ENCODE measurements at places on chromosomes 1 and 21. TPM values are rescaled to one million over a fixed set of nuclear protein-coding genes. Genes with fewer than 3 reads are reported as not detected.

FAM151A gene
- not detected for total RNA-seq

DNA sequence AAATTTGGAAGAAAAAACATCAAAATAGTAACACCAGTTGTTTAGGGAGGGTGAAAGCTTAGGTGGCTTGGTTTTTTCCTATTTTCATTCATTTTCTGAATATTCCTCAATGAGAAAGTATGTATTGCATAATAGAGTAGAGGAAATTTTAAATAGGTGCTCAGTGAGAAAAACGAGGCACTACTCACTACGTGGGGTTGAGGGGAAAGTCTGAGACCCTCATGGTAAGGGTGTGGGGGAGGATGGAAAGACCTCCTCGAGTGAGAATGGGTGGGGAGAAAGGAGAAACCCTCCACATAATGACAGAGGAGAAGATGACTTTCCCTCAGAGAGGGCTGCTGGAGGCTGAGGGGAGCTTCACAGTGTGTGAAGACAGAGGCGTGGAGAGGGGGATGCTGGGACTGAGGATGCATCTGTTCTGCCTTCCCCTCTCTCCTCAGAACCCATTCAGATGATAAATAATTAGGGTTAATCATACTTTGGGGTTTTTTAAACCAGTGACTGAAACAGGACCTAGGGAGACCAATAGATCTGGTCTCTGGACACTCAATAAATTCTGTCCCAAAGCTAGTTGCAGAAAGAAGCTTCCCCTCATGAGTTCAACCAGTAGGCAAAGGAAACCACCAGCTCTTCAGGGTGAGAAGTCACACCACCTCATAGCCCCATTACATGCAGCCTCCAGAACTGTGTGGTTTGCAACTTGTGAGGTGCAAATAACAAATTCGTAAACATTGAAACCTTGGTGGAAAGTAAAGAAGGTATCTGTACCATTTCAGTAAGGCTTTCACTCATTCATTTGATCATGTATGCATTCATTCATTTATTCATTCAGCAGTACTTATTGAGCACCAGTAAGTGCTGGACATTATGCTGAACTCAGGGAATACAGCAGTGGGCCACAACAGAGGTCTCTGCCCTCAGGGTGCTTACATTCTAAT, 17.1 kb downstream of the SLAMF7 start:
- peak; percentile 70 for DNase-seq

DNA sequence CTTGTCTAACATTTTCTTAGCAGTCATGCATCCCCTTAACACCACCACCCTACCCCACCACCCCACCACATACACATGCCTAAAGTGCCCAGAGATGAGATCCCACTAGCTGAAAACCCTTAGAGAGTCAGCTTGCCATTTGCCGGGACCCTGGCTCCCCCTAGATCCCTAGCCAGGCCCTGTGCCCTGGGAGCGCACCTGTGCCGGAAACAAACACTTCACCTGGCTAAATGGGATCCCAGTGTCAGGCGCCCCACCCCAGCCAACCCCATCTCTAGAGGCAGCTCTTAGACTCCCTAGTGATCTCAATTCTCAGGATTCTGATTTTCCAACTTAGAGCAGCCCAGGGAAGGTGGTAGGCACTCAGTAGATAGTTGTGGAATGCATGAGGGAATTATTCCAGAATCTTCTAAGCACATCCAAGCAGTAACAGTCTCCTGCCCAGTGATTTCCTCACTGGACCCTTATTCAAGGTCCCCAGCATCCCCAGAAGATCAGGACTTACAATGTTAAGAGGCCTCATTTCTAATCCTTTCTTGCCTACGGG, 105.2 kb downstream of the LAMC2 start:
- no peak for DNase-seq

DNA sequence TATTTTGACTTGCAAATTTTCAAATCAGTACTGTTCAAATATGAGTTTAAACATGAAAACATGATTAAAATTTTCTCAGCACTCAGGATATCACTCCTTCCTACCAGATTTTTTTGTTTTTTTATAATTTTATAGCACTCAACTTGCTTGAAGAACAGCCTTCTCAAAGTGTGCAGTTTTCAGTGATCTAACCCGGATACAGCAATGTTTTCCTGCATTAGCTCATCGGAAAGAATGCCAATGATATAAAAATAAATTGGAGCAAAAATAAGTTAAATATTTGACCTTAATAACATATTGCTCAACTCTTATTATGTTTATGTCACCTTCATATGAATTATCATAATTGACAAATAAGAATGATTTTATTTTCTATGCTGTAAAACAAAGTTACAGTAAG, 766.8 kb downstream of the USP25 start:
- DNase-seq: no peak

DNA sequence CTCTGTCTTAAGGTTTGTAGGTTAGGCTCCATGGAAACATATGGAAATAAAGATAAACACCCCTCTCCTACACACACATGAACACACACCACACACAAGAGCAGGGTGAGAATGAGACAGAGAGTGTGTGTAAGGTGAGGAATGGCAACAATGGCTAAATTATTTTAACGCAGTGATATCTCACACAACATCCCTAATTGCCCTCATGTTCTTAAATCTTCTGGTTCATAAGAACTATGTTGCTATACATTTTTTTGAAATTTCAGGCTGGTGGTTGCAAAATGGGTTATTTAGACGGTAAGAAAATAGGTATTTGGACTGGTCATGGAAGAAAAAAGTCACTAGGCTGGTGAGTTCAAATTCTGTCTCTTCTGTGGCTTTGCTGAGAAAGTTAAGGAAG, 316.7 kb upstream of the ESRRG start:
- no peak for DNase-seq

- DNase-seq: peak; percentile 81
Observed at GRCh38 chr1:44036409-44037139, 5.3 kb upstream of the SLC6A9 start.

- DNase-seq: no peak
Observed at GRCh38 chr1:29981586-29982239, 741.7 kb downstream of the MATN1 start.

- no peak for DNase-seq
Observed at GRCh38 chr1:169110689-169111447, 4.4 kb downstream of the ATP1B1 start.

DNA sequence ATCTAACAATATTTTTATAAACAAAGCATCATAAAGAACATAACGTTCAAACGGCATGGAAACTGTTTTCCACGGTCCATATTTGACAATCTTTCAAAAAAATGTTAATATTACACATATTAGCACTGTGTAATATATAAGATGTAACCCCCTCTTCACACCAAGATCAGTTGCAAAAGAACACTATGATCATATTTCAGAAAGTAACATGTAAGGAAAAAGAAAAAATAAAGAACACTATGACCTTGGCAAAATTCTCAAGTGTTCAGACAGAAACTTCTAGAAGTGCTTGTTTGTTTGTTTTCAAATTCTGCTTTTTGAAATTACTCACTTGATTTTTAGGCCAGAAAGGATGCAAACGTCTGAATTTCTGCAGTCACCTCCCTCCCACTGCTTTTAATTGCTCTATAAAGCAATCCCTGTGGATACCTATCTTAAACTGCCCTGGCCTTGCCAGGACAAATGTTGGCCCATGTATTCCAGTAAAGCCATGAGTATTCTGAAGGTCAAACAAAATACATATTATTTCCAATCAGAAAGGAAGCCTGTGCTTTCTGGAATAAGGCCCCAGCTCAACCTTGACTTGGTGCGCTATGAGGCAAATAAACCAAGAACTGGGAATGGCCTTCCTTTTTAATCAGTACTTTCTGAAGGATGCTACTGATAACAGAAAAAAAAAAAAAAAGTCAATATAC, 68.6 kb downstream of the TGFBR3 start:
- DNase-seq: no peak

- DNase-seq: peak; percentile 59
Observed at GRCh38 chr1:153677718-153678518, 570 bp upstream of the NPR1 start.

GRCh38 chr1:84089465-84089864, 54.6 kb upstream of the PRKACB start:
- no peak for DNase-seq

GRCh38 chr1:36706416-36706815, 223.7 kb upstream of the CSF3R start:
- DNase-seq: no peak

- DNase-seq: peak; percentile 59
Observed at GRCh38 chr1:224726441-224727182, 110.5 kb downstream of the CNIH3 start.

TNFRSF14 gene
- 134 TPM for total RNA-seq

KIAA1614 gene
- total RNA-seq: 0.18 TPM

- DNase-seq: no peak
Observed at GRCh38 chr1:205422993-205423642, 1.3 kb upstream of the LEMD1 start.

DNA sequence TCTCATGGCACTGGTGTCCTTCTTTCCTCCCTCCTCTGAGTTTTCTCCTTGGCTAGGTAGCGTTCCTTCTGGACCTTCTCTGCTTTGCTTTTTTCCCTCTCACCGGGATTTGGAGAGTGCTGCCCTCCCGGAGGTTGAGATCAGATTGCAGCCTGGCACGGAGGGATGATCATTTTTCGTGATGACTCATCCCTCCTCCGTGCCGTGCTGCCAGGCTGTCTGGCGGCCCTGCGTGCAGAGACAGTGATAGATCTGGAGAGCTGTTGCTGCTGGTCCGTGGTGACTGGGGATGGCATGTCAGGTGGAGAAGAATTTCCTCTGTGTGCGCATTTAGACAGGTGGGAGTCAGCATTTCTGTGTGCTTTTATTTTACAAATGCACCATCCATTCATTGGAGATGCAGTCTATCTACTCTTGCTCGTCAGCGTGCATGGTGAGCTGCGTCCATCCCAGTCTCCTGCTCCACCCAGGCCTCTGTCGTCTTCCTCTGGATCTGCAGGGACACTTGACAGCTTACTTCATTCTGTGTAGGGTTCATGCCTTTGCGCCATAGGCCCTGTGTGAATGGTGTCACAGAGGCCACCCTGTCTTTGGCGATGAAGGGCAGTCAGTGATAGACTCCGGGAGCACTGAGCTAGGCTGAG, 104.4 kb downstream of the PCBP3 start:
- DNase-seq: no peak

GRCh38 chr1:110875216-110875731, 2.3 kb downstream of the CD53 start:
- DNase-seq: peak; percentile 80

DNA sequence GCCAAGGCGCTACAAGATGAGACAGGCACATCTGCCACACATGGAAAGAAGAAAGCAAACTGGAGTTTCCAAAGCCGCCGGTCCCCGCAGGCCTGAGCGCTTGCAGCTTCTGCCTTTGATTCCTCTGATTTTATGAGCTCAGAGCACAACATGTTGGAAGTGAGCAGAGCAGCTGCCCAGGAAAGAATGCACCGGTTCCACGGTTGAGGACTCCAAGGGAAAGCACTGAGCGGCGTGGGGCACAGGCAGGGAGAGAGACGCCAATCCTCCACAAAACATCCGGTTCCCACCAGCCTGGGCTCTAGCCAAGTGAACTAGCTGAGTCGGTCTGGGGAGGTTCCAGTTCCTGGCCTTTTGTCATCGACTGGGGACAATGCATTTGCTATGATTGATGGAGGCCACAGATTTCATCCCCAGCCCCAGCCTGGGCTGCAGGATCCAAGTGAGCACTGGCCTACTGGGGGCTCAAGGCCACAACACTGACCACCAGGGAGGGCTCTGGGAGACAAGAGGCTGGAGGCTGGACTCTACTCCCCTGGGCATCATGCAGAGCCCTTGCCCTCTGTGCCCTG, 253.1 kb upstream of the IRF2BP2 start:
- no peak for DNase-seq

- DNase-seq: no peak
Observed at GRCh38 chr1:52614671-52615070, 12.5 kb downstream of the GPX7 start.

GRCh38 chr21:42382915-42383314, 12.9 kb downstream of the TMPRSS3 start:
- no peak for DNase-seq

LHX8 gene
- total RNA-seq: not detected

GRCh38 chr1:25487628-25488027, 55.8 kb upstream of the LDLRAP1 start:
- DNase-seq: peak; percentile 58

NUDT4B gene
- total RNA-seq: not detected

S100A14 gene
- total RNA-seq: not detected

DNA sequence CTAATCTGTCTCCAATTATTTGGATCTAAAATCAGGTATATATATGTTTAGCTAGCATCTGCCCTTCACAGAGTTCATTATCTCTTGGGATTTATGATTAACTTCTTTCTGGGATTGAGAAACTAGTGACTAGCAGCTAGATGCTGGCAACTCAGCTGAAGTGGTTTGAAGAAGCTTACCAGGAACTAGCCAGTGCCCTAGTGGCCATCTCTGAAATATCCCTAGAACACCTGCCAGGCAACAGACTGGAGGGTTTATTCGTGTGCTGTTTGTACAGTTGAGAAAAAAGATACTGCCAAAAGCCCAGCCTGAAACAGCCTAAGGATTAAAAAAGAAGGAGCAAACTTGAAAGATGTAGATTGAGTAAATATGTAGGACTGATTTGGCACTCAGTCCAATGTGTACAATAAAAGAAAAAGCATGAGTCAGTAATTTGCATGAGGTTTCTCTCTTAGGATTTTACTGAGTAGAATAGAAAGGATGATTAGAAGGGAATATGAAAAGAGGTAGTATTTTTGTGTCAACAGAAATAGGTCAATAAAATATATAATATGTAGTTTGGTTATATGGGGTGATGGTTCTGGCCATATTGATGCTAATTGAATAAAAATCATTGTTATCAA, 1144.6 kb upstream of the ADGRL2 start:
- DNase-seq: no peak

PDE4DIP gene
- 19.6 TPM for total RNA-seq

SDCCAG8 gene
- 22.4 TPM for total RNA-seq

- no peak for DNase-seq
Observed at GRCh38 chr1:88060750-88061491, 623.2 kb upstream of the PKN2 start.

SNX7 gene
- not detected for total RNA-seq

VAMP3 gene
- 20.9 TPM for total RNA-seq

CBR3 gene
- total RNA-seq: 13.5 TPM

- DNase-seq: no peak
Observed at GRCh38 chr1:185408700-185409270, 91.7 kb upstream of the IVNS1ABP start.

GRCh38 chr1:6783936-6784559, 1.2 kb upstream of the CAMTA1 start:
- DNase-seq: no peak

GRCh38 chr1:175154629-175155472, 37.7 kb downstream of the KIAA0040 start:
- DNase-seq: peak; percentile 83
